Liver (tissue), 10 donors: ENCODE measurements at places on chromosomes 7 and 10. TPM values are rescaled to one million over a fixed set of nuclear protein-coding genes. Genes with fewer than 3 reads are reported as not detected.

PPP1R9A gene
- total RNA-seq, result 5.4 TPM

COPG2 gene
- total RNA-seq, result 4.9 TPM

CALML3 gene
- total RNA-seq, result not detected

OPALIN gene
- total RNA-seq, result not detected

ACSM6 gene
- not detected for total RNA-seq

DNA sequence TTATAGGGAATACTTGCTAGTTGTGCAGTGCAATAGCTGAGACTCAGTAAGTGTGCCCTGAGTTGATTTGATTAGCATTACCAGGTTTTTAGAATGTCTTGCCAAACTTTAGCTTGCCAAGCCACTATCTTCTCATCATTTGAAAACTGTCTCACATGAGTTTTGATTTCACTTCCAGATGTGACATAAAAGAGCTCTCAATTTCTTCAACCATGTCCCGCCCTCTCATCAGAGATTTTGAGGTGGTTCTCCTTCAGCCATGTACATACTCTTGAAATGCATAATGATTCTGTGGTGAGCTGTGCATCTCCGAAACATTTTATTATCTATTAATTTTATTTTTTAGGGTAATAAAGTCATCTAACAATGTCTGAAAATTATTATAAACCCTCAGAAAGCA, 215.0 kb upstream of the SEMA3E start:
- H3K4me3 ChIP-seq, result no peak overlapping the region
- no peaks in the 10 kb centered on the region for H3K4me1 ChIP-seq
- no peaks in the 10 kb centered on the region for H3K36me3 ChIP-seq
- H3K27me3 ChIP-seq, result no peaks in the 10 kb centered on the region

DNA sequence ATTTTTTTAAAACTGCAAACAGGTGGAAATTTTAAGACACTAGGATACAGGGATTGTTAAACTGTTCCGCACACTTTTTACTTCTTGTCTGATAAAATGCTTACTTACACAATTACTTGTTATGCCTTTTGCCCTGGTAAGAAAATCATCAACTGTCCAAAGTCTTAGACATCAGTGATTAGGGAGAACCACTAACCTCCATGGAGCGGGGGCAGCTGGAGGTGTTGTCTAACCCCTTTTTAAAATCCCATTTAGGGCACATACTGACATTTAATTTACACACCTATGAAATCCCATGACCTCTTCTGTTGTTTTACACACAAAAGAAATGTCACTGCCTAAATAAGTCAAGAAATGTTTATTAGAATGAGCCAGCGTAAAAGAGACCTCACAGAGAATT, 65.7 kb downstream of the TRIM24 start:
- H3K4me3 ChIP-seq, result no peak overlapping the region
- no peak overlapping the region for H3K27ac ChIP-seq
- DNase-seq, result no peak
- H3K36me3 ChIP-seq, result peaks cover 33% of the 10 kb centered on the region
- H3K4me1 ChIP-seq, result no peaks in the 10 kb centered on the region
